Fibroblast of skin of right quadriceps (primary cell): ENCODE measurements at places on chromosomes 3 and 15.

GRCh38 chr15:99744142-99744541, 10.9 kb upstream of the LYSMD4 start:
- no peak for DNase-seq

DNA sequence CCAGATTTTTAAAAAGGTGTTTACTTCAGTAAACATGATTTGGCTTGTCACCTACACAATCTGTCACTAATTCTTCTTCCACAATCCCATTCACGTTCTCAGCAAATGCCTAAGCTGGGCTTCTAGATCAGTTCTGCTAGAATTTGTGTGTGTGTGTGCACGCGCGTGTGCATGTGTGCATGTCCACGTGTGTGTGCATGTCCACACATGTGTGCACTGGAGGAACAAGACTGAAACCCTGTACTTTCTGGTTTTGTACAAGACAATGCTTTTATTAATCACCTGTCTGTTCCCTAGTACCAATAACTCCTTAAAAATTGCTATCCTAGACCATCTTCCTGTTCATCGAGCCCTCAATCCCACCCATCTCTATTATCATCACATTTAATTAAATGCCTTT, 229.2 kb downstream of the KCNMB2 start:
- no peak for DNase-seq

GRCh38 chr3:150789451-150789850, 26.5 kb upstream of the SIAH2 start:
- no peak for DNase-seq

DNA sequence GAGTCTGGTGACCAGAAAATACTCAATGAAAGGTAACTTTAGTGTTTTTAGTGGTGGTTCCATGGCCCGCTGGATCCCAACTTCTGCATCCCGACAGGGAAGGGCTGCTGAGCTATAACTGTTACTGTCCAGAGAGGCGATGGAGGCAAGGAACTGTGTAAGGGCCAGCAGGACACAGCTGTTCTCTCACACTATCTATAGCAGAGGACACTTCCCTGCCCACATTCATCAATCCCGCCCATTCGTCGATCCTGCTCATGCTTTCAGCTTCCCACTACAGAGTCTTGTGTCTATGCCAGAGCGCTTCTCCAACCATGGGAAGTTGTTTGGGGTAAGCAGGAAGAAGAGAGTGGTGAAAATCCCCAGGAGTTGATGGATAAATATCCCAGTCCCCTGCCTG, 8.4 kb downstream of the COLQ start:
- no peak for DNase-seq

DNA sequence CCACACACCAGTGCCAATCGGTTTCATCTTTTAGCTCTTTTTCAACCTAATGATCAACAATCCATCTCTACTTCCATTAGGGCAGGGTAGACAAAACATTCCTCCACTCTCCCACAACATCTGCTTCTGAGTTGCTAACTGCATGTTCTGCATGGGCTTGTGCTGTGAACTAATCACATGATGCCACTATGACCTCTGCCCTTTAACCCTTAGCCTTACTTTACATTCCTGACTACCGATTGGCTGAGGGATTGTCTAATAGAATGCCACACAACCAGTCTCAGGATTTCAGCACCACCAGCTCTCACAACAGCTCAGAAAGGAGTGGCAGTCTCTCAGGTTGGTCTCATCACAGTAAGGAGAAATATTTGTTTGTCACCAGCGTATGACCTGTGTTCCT, 562.8 kb downstream of the ROBO2 start:
- DNase-seq: no peak

DNA sequence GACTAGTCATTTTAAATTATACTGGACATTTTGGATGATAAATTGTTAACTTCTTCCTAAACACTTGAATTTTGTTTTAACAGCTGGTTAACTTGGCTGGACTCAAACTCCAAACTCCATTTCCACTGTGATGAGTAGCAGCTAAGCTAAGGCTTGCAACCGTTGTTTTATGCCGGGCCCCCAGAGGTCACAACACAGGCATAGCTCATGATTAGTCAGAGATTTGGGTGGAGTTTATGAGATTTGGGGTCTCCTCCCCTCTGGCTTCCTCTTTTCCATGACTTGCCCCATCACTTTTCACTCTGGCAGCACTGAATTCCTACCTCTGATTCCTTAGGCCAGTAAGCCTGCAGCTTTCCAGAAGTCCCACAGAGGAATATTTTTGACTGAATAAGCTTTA, 12.8 kb downstream of the THAP10 start:
- DNase-seq: peak; percentile 83

DNA sequence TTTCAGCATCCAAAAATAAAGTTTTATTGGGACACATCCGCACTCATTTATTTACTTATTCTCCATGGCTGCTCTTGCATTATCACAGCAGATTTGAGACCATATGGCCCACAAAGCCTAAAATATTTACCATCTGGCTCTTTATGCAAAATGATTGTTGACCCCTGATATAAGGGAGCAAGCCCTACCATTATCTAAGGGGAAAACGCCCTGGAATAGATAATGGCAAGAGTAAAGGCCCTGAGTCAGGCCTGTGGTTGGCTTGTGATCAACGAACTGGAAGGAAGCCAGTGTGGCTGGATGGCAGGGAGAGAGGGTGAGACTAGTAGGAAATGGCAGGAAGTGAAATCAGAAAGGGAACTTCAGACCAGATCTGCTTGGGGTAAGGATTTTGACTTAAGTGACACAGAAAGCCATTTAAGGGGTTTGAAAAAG, 24.6 kb upstream of the DMXL2 start:
- peak; percentile 37 for DNase-seq

DNA sequence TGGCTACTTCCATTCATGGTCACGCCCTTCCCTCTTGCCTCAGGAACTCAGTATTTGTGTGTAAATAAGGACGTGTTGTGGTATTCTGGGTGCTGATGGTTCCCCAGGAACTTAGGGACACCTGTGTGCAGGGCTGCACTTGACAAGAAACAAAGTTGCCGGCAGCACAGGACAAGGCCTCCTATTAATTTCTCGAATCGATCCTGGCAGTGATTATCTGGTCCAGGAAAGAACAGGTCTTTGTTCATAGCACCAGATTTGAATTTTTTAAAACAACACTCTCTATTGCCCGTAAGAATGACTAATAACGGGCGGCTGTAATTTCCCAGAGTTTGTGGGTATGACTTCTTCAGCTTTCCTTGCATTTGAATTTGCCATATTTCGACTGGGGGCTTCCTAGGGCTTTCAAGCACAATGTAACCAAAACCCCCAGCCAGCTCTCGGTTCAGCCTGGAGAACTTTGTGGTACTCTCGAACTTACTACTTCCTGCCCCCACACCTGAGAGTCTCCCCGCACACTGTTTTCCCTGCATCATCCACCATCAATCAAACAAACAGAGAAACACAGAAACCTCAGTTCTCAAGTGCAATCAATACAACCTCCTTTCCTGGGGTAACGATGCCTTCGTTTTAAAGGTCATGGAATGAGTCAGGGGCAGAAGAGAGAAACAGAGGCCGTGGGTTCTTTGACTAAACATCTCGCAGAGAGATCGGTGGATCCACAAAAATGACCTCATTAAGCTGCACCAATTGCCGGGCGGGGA, 241.7 kb upstream of the ICE2 start:
- DNase-seq: no peak

- no peak for DNase-seq
Measured at GRCh38 chr3:134369861-134370596, 4.2 kb downstream of the AMOTL2 start.

DNA sequence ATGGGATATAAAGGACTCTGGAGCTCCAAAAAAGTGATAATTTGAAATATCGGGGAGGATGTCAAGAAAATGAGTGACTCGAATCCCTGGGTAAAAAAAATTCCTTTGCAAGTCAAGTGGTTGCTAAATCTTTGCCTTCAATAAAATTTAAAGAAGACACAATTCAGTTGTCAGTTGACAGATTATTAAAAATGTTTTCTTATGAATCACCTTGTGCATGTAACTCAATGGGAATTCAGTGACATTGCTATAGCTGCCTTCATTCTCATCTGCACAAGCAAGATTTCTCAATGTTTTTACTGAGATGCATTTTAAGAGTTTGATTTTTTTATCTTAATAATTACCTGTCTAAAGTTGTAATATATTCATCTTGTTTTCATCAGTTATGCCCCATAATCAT, 264.0 kb upstream of the IL12A start:
- DNase-seq: peak; percentile 64

GRCh38 chr3:178392511-178392926, 143.7 kb upstream of the KCNMB2 start:
- DNase-seq: peak; percentile 74

GRCh38 chr15:85757073-85757938, 37.4 kb downstream of the KLHL25 start:
- DNase-seq: no peak

- DNase-seq: no peak
Measured at GRCh38 chr3:52372822-52373504, 56.8 kb downstream of the DNAH1 start.

- DNase-seq: no peak
Measured at GRCh38 chr15:69624155-69624520, 171.5 kb downstream of the RPLP1 start.

- DNase-seq: no peak
Measured at GRCh38 chr3:61699622-61700021, 138.3 kb downstream of the PTPRG start.

- DNase-seq: no peak
Measured at GRCh38 chr3:135041601-135042000, 246.5 kb downstream of the EPHB1 start.

DNA sequence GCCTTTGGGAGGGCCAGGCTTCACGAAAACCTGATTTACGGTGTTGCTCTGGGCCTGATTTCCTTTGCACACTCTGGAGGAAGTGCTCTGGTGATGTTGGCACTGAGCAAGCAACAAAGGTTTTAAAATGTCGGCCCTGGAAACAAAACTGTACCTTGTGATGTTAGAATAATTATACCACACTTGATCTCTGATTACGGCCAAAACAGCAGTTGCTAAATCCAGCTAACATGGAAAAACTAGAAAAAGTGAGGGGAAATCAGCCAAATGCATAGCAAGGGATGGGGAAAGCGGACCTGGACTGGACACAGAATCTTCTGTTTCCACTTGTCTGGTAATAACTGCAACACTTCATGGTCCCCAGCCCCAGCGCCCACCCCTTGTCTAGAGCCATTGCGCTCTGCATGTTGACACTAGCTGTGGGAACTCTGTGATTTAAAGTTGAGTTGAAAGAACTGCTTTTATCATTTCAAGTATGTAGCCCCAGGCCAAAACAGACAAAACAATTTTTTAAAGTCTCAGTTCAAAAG, 120.1 kb downstream of the VGLL4 start:
- DNase-seq: peak; percentile 56

GRCh38 chr3:127106456-127106855, 86.5 kb upstream of the PRR23E start:
- no peak for DNase-seq

GRCh38 chr3:66196633-66197032, 24.2 kb upstream of the SLC25A26 start:
- DNase-seq: peak; percentile 5

GRCh38 chr3:53259427-53260259, 3.8 kb upstream of the TKT start:
- no peak for DNase-seq

- peak; percentile 30 for DNase-seq
Measured at GRCh38 chr3:45273681-45274515, 47.8 kb upstream of the TMEM158 start.

DNA sequence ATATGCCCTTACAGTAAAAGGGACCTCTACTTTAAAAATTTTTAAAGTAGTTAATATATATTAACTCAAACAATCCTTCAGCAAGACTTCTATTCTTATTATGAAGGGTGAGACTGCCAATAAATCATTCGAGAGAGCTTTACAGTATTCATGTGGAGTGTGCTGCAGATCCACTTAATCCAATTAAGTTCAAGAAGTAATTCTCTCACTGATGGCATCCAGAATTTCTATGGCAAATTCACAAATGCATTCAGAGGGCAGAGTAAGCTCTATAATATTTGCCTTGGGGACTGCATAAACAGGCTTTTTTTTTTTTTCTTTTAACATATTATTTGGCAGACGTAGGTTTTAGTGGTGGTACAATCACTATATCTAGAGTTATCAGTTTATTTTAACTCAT, 692.0 kb downstream of the NLGN1 start:
- DNase-seq: no peak

DNA sequence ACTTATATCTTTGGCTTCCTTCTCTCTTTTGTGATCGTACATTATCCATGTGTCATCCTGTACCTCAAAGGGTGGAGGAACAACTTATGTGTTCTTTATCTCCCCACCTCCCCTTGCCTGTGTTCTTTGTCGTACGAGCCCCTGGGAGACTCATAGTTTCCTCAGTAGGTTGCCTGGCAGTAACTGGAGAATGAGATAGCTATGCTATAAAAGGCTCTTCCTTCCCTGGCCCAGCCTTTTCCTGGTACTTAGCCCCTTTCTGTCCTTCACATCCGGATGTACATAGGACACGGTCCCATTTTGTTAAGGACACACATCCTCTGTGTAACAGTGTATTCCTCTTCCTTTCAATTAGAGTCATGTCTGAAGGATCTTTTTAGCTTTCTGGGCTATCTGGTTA, 32.1 kb downstream of the PLCL2 start:
- DNase-seq: no peak

DNA sequence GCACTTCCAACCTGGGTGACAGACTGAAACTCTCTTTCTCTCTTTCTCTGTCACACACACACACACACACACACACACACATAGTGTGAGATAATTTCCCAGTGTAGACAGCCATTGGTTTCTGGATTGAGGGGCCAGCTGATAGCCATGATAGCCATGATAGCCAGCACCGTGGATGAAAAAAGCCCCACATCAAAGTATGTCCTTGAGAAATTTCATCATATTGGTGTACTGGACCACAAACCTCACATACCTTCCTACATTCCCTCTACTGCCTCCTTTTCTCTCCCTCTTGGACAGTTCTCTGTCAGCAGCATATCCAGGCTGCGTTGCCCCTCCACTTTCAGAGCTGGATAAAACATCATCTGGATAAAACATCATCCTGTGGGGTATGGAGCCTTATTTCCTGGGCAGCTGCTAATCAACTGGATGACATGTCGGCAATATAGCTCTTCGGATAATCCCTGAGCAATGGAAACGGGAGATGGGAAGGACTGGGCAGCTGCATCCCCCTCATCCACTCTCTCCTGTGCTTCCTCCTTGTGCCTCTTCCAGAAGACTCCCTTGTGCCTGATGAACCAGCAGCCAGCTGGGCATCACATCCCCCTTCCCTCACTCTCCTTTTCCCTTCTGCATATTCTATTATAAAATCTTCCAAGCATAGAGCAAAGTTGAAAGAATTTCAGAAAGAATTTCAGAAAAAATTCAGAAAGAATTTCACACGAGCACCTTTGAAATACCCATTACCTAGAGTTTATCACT, 39.3 kb downstream of the GRK7 start:
- DNase-seq: no peak

DNA sequence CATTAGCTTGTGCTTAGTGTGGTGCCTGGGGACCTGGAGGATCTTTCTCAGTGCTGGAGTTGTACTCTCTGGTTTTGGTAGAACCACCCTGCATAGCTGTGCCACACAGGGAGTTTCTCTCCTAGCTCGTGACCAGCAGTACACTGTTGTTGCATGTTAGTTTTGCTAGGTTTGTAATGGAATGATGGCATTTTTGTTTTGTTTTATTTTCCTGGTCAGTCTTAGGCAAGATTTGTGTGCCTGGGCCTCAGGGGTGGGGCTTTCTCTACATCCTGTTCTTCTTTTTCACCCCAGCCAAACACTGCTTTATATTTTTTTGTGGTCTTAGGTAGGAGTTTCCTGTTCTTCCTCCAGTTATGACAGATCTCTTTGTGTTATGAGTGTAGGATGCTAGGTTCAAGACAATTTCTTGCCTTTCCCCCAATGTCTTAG, 534.5 kb upstream of the KCNMB2 start:
- DNase-seq: no peak

- no peak for DNase-seq
Measured at GRCh38 chr3:96213393-96213792, 601.0 kb upstream of the EPHA6 start.
